Stimulated activated CD4-positive, alpha-beta T cell treated with anti-CD3 and anti-CD28 coated beads, Interleukin-1b, Interleukin-23, amount 100 ng/mL, for 1 hour (primary cell): ENCODE measurements at places on chromosomes 5 and 9.

- DNase-seq, result no peak
Measured at GRCh38 chr5:139565411-139566305, 4.5 kb downstream of the UBE2D2 start.

DNA sequence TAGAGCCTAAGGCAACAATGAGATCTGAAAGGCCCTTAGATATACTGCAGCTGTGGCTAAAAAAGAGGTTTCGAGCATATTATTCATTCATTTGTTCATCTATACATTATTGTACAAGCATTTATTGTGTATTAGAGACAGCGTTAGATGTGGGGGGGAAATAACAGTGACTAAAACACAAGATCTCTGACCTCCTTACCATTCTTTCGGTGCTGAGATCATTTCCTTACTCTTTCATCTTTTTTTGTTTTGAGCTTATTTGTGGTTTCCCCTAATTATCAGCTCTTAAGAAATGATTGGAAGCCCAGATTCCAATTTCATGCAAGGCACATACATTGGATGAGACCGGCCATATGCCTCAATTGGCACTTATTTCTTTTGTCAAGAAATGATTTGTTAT lies 113.2 kb downstream of the SEC61B start:
- DNase-seq, result no peak

DNA sequence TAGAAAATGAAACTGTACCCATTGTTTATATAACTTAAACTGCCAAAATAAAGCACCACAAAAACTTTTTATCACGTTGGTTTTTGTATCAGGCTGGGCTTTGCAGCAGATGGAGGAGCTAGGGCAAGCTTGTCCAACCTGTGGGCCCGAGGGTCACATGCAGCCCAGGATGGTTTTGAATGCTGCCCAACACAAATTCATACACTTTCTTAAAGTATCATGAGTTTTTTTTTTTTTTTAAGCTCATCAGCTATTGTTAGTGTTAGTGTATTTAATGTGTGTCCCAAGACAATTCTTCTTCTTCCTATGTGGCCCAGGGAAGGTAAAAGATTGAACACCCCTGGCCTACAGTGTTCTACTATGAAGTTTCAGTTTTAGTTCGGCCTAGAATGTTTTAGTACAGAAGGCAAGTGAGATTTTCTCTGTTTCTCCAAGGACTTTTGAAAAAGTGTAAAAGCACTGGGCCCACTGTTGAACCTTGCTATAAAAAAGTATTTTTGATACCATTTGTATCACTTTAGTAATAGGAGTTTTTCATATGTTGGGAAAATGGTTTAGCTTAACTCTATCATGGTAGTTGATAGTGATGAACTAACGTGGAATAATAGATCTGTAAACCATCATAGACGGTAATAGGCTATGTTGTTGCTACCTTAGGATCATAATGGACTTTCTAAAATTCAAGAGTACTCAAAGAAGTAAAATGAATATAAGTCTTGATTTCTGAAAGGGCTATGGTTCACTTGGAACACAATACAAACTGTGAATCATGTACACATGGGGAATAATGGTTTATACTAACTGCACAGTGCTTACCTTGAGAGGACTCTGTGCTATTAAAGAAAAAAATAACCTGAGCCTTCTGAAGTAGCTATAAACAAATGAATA lies 2.9 kb downstream of the CDKN2A start:
- DNase-seq, result no peak

DNA sequence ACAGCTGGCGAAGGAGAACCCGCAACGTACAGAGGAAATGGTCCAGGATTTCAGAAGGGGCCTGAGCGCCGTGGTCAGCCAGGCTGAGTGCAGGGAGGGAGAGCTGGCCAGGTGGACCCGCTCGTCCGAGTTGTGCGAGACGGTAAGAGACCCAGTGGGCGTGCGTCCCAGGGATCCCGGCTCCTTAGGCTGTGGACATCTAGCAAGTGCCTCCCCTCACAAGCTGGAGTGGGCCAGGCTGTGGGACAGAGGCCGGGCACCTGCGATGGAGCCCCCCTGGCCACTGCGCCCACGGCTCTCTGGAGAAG lies 29.5 kb upstream of the LRRC14B start:
- no peak for DNase-seq

- DNase-seq, result no peak
Measured at GRCh38 chr5:4198461-4198860, 602.8 kb downstream of the IRX1 start.

- DNase-seq, result no peak
Measured at GRCh38 chr9:86328156-86328555, 26.1 kb downstream of the TUT7 start.

GRCh38 chr5:111997711-111998110 lies 240.7 kb upstream of the NREP start:
- DNase-seq, result no peak

DNA sequence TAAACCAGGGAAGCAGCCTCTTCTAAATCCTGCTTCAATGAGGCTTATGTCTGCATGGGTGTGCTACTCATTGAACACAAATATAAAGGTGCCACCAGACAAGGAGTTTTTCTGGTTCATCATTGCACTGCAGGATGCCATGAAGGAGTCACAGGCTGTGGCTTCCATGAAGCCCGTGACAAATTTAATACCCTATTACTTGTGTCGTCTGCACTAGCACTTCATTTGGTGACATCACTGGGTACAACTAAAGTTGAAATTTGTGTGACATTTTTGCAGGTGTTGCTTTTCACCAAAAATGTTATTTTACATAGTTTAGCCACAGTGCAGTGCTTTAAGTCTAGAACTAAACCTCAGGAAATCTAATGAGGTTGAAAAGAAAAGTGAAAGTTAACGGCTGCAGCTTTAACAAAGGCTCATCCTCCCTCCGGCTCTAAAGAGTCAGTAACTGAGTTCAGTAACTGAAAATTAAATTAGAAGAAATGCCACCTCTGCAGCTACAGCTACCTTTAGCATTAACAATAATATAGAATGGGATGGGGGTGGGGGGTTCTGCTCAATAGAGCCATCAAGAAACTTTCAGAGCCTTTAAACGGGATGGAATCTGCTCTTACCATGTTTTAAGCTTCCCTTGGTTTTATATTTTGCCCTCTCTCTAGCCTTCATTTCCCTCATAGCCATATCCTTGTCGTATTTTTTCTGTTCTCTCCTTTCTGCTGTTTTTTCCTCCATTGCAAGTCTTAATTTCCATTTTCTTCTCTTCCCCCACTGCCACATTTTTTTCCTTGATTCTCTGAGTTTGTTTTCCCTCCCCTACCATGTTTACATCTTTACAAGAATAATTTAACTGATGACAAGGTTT lies 233.8 kb upstream of the TMEM161B start:
- DNase-seq, result no peak

GRCh38 chr5:171848911-171849520 lies 63.4 kb downstream of the SMIM23 start:
- no peak for DNase-seq

DNA sequence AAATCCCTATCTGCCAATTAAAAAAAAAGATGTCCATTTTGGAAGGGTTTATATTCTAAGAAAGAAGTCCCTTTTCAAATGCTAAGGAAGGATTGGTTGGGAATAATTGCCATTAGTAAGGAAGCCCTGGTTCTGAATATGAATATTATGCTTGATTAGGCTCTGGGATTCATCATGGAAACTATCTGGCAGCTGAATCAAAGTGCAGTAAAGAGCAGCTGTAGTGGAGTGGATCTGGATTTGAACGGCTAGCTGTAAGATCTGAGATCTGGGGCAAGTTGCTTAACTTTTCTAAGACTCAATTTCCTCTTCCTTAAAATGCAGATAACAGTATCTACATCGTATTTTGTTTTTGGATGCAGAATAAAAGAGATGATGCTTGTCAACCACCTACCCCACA lies 10.5 kb downstream of the IL12B start:
- no peak for DNase-seq

DNA sequence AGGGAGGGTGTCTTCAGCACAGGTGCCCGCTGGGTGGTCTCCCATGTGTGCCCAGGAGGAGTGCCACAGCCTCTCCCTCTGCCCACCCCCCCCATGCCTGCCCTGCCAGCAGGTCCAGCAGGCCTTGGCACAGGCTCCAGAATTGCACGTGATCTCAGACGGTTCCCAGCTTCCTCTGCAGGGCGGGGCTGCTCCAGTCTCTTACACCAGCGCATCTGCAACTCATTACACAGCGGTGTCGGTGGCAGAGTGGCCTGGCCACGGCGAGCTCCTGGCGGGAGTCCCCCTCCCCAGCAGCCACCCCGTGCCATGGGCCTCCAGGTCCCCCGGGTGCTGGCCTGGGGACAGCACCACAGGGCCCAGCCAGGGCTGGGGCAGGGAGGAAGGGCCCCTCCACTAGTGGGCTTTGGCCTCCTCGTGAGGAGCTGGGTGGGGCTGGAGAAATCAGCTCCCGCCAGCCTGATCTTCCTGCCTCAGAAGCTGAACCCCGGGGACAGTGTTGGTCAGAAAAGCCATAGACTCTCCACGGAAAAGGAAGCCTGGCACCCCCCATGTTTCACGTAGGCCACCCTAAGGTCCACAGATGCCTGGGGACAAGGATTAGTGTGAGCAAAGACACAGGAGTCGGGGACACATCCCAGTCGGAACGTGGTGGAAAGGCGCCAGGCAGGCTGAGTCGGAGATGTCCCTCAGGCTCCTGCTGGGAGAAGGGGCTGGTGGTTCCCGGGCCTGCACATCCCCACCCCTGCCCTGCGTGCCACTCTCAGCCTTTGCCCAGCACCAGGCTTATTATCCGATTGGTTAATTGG lies 40.2 kb downstream of the RXRA start:
- DNase-seq, result no peak

DNA sequence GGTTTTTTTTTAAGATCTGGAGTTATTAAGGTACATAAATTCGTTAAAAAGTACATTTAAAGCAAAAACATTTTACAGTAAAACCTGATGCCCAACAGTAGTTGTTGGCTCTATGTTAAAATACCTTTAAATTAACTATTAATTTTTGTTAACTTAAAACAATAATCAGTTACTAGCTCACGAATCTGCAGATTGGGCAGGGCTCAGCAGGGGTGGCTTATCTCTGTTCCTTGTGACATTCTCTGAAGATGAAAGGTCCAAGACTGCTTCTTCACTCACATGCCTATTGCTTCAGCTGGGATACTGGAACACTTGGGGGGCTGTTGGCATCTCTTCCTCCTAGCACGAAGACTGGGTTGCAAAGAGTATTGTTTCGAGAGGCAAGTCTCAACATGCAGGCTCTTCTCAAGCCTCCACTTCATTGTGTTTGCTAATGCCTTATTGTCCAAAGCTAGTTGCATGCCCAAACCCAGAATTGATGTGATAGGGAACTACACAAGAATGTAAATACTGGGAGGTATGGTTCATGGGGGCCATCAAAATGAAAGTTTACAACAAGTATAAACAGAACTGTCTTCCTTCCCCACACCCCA lies 46.6 kb downstream of the MAP3K1 start:
- DNase-seq, result no peak

GRCh38 chr5:10288592-10289219 lies 19.0 kb downstream of the CMBL start:
- no peak for DNase-seq

GRCh38 chr5:157292599-157292998 lies 26.7 kb downstream of the CYFIP2 start:
- no peak for DNase-seq

DNA sequence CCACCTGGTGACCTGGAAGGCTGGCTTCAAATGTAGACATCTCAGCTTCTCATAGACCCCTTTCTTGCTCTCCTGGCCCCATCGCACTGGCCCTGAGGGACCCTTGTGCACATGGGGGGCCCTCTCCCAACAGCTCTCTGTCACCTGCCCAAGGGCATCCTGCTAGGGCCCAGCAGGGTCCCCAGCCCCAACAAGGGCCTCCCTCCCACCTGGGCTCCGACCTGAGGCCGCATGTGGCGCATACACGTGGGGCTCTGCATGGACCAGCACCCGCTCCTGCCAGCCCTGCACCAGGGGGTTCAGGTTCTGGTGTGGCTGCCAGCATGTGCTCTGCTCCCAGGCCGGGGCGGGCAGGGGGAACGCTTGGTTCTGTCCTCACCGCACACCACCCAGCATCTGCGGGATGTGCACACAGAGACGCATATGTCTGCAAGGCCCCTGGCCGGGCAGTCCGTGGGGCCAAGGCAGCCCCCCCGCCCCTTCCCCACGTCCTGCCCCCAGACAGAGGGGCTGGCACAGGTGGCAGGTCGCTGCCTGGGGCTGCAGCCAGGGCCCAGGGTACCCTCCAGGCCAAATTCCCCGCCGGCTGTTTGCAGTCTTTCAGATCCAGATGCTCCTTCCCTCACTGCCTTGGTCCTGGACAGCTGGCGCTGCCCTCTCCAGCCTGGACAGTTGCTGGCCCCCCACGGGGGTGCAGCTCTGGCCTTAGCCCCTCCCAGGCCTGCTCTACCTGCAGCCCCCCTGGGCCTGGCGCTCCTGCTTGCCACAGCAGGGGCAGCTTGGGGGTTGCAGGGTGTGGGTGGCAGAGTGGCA lies 17.9 kb upstream of the NRARP start:
- no peak for DNase-seq

DNA sequence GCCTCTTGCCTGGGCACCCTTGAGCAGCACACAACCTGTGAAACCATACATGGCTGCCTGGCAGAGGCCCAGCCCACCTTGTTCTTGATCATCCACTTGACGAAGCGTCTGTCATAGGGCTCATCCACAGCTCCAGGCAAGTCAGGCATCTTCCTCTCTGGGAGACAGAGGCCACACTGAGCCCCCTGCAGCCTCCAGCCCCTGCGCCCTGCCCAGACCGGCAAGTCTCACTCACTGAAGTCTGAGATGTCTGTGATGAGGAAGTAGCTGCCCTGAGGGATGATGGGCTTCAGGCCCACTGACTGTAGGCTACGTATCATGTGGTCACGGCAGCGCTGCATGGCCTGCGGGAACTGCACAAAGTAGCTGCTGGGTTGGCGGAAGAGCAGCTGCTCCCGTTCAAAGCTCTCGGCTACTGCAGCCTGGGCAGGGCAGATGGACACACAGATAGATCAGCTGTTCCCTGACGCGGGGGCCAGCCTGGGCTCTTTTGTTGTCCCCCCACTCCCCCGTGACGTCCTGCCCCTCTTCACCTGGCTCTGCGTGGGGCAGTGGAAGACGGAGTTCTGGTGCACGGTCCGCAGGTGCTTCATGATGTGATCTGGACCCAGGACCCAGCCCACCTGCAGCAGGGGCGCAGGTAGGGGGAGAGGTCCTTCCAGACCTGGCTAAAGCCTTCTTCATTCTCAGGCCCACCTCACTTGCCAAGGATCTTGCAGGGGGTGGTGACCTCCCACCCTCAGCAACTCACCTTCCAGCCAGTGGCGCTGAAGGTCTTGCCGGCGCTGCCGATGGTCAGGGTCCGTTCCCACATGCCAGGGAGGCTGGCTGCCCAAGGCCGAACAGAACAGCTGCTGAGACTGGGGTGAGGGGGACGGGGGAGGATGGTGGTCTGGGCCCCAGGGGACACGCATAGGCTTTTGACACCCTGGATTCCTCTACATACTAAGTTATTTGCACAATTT lies 5.9 kb upstream of the SPOUT1 start:
- no peak for DNase-seq

- DNase-seq, result no peak
Measured at GRCh38 chr5:139524446-139524845, 36.7 kb upstream of the UBE2D2 start.
